ENCODE measurements at places on chromosomes 7 and 10.

DNA sequence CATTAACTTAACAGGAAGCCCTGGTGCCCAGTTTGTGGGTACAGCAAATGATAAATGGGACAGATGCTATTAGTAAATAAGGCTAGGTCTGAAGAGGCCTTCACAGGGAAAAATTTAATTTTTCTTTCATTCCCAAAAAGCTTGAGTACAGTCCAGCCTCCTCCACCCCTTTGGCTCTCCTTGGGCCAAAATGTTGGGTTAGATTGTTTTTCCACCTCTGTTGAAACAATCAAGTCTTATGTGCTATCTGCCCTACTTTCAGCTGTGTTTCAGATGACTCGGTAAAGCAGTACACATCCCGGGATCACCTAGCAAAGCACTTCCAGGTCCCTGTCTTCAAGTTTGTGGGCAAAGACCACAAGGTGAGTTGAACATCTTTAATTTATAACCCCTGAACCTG lies 24.3 kb downstream of the PLA2G12B start:
- DNase-seq: no peak

GRCh38 chr7:117041007-117041406 lies 87.7 kb downstream of the ST7 start:
- no peak for DNase-seq

DNA sequence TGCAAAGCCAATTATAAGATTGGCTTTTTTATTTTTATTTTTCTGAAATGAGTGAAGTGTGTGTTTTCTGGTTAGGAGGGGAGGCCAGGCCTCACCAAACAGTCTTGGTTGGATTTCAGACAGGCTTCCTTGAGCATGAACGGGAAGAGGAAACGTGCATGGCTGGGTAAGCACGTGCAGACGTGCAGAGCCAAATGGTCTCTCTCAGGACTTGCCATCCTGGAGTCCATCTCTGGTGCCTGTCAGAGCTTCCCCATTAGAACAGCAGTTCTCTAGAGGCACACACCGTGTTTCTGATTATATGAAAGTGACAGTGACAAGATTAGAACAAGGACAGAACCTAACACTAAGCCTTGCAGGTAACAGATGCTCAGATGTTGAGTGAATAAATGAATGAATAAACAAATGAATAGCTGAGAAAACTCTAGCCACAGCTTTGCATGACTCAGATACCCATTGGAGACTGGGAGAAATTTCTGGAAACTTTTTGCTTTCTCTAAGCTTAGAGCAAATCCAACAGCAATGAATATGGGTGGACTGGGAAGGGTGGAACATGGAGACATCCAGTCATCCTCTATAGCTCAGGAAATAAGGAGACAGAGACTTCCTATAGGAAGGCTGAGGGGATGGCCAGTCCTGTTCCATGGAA lies 11.8 kb upstream of the CALD1 start:
- DNase-seq: no peak

DNA sequence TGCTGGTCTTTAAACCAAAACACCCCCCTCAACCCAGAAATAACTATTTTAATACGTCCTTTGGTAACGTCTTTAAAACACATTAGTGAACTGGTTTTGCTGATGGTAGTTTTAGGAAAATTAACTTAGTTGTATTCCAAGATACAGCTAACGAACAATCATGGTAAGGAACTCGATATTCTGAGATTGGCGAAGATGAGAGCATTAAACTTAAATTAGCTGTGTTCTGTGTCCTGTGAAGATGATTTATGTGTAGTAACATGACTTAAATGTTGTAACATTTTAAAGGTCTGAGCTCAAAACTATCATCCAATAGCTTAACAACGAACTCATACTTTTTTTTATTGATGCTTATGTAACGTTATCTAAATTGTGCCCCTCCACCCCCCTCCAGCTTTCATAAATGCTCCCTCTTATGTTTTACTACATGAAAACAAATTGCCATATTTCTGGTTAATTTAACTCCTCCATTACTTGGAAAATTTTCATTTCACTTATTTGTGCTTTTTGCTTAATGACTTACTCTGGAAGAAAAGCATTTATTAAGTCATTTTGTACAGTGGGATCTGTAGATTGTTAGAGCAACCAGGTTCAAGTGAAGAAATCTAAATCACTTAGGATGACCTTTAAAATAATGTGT lies 1.7 kb downstream of the SDK1 start:
- DNase-seq: no peak

- DNase-seq: no peak
These were observed 125.3 kb downstream of the NEURL1 start for GRCh38 chr10:103618575-103619423.

GRCh38 chr10:106214243-106214642 lies 950.3 kb downstream of the SORCS1 start:
- no peak for DNase-seq

- DNase-seq: no peak
These were observed 219.8 kb upstream of the GLI3 start for GRCh38 chr7:42456756-42457276.

- no peak for DNase-seq
These were observed 240.8 kb downstream of the KIF20B start for GRCh38 chr10:89942217-89942616.

DNA sequence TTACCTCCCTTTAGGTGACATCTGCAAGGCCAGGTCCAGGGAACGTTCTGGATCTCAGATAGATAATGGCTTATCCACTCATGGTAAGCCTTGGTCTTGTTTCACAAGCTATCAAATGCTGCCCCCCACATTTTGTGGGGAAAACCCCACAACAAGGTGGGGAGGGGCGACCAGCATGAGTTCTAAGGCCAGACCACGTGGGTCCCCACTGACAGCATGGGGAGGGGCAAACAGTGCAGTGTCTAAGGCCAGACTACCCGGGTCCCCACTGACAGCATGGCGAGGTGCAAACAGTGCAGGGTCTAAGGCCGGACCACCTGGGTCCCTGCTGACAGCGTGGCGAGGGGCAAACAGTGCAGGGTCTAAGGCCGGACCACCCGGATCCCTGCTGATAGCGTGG lies 102.8 kb downstream of the DIP2C start:
- DNase-seq: no peak

DNA sequence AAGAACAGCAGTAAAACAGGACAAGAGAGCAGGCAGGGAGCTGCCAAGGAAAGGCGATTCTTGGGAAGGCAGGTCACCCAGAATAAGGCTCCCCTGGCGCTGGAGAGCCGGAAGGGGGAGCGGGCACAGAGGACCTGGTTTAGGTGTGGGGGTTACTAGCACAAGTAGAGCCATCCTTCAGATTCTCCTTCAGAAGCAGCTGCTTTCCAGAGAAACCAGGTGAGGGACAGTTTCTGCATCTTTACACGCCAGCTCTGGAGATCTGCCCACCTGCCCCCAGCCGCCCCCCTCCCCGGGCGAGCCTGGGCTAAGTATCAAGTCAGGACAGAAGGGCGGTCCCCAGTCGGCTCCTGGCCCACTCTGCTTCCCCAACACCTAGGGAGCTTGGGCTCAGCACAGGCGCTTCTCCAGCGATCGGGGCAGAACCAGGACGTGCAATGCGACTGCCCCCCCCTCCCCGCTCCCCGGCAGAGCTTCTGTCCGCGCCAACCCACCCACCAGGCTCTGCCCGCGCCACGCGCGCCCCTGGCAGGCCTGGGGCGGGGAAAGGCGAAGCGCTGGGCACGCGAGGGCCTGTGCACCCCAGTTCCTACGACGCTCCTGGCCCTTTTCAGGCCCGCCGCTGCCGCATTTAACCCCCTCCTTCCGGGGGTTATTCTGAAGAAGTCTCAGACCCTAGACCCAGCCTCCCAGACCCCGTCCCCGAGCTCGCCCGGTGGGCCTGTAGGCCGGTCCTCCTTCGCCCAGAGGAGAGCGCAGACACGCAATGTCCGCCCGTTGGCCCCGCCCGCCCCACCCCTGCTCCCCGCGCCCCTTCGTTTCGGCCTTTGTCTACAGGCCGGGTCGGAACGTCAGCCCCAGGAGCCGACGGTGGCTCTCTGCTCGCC lies 4.4 kb upstream of the EN2 start:
- DNase-seq: no peak

Measured in cortex of kidney (tissue), 1 donor.